ENCODE measurements at places on chromosomes 7 and 10.
A peak's percentile ranks its signal among the peaks of the same experiment; 100 is the strongest.

- peak; percentile 42 for DNase-seq
Measured at GRCh38 chr7:73828107-73828803, 2.5 kb upstream of the CLDN4 start.

DNA sequence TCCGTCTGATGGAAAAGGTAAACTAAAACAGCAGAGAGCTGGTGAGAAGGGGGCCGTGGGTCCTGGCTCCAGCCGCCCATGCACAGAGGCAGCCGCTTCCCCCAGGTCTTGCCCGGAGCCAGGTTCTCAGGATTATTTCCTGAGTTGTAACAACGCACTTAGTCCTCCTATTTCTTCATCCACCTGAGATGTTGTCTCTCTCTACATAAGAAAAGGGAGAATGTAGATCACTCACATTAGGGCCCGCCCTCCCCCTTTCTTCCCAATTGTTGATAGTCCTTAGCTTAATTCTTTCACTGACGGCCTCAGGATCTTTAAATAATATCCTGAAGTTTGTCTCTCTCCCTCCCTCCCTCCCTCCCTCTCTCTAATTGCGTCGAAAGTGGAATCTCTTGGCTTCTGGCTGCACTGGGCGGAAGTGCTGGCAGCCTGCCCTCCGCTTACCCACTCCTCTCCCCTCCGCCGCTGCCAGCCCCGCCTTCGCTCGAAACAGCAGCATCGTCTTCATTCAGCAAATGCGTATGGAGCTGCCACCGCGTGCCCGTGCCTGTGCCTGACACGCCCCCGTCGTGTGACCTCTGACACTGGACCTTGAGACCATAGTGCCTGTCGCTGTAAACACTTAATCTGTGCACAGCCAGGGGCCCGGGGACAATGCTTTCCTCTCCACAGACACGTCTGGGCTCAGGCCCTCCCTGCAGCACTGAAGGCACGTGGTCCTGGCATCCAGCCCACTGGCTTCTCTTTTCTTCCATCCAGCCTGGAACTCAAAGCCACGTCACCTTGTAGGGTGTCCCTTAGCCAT lies 174.5 kb upstream of the PPP2R2D start:
- DNase-seq: no peak

DNA sequence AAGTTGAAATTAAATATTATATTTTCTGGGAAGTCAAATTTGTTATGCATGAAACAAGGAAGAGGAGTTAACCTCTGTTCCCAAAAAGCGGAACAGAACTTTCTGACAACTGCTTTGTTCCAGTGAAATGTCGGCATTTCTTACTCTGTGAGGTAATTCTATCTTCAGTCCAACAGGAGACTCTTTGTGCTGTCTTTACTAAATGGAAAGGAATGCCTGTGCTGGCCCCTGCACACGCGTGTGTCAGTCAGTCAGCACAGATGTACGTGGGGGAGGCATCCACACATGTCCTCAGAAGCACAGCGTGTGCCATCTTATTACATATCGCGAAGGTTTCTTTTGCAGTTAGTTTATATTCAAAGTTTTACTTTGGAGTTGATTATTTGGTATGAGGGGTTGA lies 37.5 kb downstream of the NET1 start:
- peak; percentile 67 for DNase-seq

DNA sequence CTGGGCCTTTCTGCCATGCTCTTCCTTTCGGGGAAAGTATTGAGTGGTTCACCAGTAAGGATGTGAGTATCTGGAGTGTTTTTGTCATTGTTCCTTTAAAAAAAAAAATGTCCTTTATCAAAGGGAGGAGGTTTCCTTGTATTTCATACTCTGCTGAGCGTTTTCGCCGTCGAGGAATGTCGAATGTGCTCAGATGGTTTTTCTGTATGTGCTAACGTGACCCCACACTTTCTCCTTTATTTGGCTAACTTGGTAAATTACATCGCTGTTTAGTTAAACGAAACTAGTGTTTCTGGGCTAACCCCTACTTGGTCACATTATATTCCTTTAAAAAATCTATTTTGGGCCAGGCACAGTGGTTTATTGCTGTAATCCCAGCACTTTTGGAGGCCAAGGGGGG lies 45.9 kb downstream of the INPP5A start:
- no peak for DNase-seq

DNA sequence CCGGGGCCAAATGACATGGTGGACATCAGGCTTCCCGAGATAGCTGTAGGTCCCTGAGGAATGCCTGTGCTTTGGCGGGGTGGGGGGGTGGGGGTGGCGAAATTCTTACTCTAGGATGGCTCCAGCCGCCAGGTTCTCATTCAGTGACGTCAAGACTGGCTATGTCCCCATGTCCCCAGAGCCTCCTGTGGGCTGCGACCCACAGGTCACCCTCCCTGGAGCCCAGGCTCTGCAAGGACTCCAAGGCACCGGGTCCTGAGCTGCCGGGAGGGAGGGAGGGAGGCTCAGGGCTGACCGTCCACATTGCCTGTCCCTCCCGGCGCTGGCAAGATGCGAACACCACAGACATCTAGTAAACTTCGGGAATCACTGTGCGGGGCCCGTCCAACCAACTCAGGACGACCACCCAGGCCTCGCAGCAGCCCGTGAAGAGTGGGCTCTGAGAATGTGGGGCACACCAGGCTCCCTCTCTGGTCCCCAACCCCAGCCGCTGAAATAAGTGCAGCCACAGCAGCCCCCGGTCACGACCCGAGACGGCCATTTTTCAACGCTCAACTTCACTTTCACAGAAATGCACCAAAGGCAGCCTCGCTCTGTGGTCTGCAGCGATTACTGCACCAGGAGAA lies 12.6 kb downstream of the GPR146 start:
- DNase-seq: no peak

GRCh38 chr10:113544392-113544791 lies 8.5 kb upstream of the HABP2 start:
- no peak for DNase-seq

- peak; percentile 77 for DNase-seq
Measured at GRCh38 chr10:6136215-6137201, 47.7 kb downstream of the RBM17 start.

DNA sequence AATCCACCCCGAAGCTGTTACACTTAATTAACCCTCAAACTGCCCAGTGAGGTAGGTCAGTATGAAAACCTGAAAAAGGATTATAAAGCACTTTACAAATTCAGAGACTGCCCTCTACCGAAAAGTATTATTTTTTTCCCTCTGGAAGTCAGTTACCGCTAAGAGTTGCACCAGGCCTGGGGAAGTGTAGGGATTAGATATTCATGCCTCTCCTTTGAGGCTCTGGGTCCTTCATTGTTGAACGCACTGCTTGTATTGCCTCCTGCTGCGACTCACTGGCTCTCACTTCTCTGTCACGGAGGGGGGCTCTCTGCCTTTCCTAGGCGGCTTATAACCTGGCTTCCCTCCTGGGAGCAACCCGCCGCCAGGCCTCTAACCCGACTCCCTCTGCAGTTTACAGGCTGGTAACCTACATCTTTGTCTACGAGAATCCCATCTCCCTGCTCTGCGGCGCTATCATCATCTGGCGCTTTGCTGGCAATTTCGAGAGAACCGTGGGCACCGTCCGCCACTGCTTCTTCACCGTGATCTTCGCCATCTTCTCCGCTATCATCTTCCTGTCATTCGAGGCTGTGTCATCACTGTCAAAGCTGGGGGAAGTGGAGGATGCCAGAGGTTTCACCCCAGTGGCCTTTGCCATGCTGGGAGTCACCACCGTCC lies 2.7 kb downstream of the RHBDD2 start:
- no peak for DNase-seq

- no peak for DNase-seq
Measured at GRCh38 chr7:51764976-51765375, 448.4 kb upstream of the COBL start.

GRCh38 chr10:5873515-5873995 lies 16.1 kb downstream of the ANKRD16 start:
- peak; percentile 87 for DNase-seq

GRCh38 chr10:7258948-7259523 lies 151.8 kb downstream of the SFMBT2 start:
- DNase-seq: no peak

DNA sequence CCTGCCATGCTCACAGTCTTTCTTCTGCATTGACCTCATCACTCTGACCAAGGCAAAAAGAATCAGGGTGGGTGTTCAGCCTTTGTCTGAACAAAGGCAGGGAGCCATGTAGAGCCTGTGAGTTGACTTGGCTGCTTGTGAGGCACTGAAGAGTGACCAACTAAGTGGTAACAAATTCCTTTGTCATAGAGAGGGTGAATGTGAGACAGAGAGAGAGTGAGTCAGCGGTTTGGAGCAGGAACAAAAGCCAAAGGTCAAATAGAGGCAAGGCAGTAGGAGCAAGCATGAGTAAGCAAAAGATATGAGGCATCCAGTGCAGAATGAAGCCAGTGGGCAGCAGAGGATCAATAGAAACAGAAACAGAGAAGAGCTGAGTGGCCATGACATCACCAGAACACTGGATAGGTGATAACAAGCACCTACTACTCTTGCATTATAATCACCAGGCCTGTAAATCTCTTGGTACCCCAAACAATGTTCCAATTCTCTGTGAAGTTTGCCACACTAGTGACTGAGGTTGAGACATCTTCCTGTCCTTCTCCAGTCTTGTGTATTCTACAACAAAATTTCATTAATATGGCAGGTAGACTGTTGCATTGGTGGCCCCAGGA lies 116.2 kb upstream of the LAMB4 start:
- peak; percentile 79 for DNase-seq

GRCh38 chr10:126686719-126687118 lies 16.2 kb upstream of the C10orf90 start:
- no peak for DNase-seq

GRCh38 chr7:66050337-66050957 lies 25.2 kb upstream of the ASL start:
- no peak for DNase-seq
